GDM1 (cell line): ENCODE measurements at places on chromosomes 3 and 15.

DNA sequence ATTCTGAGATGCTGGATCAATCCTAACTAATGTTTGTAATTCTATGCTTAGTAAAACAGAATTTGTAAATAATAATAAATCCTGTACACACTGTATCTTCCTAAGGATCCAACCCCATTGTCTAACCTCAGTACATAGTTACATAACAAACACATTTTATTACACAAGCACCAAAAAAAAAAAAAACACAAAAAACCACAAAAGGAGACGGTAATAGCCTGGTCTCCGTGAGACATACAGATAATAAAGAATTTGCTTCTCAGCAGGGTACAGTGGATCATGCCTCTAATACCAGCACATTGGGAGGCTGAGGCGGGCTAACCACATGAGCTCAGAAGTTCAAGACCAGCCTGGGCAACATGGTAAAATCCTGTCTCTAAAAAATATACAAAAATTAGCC, 558.7 kb downstream of the MAGI1 start:
- DNase-seq, result no peak

DNA sequence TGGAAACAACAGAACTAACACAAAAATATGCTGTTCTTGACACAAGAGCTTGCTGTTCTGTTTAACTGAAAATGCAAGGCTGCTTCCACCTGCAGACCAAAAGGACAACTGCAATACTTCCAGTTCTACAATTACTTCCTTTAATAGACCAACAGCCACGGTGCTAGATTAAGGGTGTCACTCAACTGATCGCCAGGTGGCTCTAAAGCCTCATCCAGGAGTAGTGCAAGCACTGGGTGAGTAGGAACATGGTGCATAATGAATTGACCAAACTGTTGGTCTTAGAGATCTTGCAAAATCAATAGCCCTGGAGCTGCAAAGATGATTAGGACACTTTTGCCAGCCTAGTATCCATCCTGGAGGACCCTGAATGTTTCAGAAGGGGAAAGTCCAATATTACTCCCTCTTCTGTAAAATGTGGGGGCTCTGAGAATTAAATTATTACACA, 3.6 kb upstream of the CLDN16 start:
- no peak for DNase-seq

DNA sequence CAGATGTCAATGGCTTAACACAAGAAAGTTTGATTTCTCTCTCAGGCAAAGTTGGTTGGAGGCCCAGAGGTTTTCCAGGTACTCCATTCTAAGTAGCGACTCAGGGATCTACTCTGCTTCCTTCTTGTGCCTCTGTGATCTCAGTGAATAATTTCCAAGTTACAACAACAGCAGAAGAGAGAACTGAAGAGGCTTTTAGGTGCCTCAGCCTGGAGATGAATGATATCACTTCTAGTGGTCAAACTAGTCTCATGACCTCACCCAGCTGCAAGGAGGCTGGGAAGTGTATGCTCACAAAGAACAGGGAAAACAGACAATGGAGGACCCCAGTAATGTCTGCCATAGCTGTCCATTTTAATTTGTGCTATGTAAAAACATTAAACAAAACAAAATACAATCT, 4.6 kb upstream of the PRICKLE2 start:
- no peak for DNase-seq

DNA sequence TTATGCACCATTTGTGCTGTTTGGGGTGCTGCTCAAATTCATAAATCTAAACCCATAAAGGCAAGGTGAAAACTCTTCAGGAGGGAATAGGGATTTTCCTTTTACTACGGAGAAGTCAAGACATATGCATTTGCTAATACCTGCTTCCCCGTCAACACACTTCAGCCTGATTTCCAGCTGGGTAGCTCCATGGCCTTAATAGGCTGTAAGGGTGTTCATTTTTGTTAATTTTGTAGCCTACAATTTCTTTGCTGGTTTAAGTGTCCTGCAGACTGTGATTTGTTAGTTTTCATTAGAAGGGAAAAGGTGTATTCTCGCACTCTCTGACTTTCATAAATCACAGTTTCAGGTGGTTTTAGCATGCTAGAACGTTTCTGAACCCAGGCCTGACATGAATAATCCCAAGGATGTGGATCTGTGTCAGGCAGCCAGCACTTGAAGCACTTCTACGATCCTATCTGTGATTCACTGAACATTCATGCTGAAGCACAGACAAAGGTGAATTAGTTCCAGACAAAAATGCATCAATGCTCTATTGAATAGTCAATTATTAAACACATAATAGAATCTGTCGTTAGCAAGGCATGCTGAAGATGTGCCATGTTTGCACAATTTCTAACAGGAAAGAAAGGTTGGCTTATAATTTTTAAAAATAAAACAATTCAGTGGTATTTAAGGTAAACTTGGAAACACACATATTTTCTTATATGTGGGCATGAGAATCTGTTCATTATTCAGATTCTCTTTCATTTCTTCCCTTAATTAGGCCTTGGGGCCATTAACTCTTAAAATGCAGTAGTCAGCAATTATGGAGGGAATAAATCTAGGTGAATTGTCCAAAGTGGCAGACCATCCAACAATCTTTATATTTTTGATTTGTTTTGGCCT, 17.9 kb upstream of the NMNAT3 start:
- no peak for DNase-seq
